Naive B cell (primary cell): ENCODE measurements at places on chromosomes 3 and 15. TPM values are rescaled to one million over a fixed set of nuclear protein-coding genes. Genes with fewer than 3 reads are reported as not detected.

- peaks cover 19% of the 10 kb centered on the region for H3K36me3 ChIP-seq
- H3K27ac ChIP-seq = peak overlapping the region; percentile 62
- no peak for DNase-seq
- no peak overlapping the region for H3K4me3 ChIP-seq
- no peaks in the 10 kb centered on the region for H3K27me3 ChIP-seq
- H3K4me1 ChIP-seq = no peaks in the 10 kb centered on the region
Observed at GRCh38 chr3:53303549-53303948, 43.8 kb downstream of the DCP1A start.

- no peaks in the 10 kb centered on the region for H3K36me3 ChIP-seq
- peaks cover 19% of the 10 kb centered on the region for H3K4me1 ChIP-seq
- H3K27me3 ChIP-seq = no peaks in the 10 kb centered on the region
- no peak overlapping the region for H3K27ac ChIP-seq
- no peak for DNase-seq
Observed at GRCh38 chr3:177642804-177643125, 445.5 kb upstream of the TBL1XR1 start.

DNA sequence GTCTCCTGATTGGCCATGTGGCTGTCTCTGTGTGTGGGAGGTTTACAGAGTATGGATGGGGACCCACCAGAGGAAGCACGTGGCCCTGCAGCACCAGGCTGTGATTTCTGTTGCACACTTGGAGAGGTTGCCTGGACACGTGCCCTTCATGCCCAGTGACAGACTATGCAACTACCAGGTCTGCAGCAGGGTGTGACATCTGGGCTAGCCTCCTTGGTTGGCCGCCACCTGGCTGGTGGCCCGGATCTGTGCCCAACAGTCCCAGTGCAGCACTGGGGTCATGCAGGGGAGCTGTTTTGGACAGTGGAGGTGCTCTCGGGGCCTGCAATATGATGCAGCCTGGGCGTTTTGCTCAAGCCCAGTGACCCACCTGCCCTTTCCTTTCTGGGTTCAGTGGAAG, 212.5 kb downstream of the UBE3A start:
- no peaks in the 10 kb centered on the region for H3K27me3 ChIP-seq
- no peak for DNase-seq
- no peaks in the 10 kb centered on the region for H3K36me3 ChIP-seq
- no peak overlapping the region for H3K27ac ChIP-seq

- H3K4me3 ChIP-seq = no peak overlapping the region
- H3K4me1 ChIP-seq = peaks cover 9% of the 10 kb centered on the region
- H3K27me3 ChIP-seq = no peaks in the 10 kb centered on the region
- no peak for DNase-seq
- H3K36me3 ChIP-seq = peaks cover 7% of the 10 kb centered on the region
Observed at GRCh38 chr3:158452334-158452733, 118.7 kb upstream of the MLF1 start.

DNA sequence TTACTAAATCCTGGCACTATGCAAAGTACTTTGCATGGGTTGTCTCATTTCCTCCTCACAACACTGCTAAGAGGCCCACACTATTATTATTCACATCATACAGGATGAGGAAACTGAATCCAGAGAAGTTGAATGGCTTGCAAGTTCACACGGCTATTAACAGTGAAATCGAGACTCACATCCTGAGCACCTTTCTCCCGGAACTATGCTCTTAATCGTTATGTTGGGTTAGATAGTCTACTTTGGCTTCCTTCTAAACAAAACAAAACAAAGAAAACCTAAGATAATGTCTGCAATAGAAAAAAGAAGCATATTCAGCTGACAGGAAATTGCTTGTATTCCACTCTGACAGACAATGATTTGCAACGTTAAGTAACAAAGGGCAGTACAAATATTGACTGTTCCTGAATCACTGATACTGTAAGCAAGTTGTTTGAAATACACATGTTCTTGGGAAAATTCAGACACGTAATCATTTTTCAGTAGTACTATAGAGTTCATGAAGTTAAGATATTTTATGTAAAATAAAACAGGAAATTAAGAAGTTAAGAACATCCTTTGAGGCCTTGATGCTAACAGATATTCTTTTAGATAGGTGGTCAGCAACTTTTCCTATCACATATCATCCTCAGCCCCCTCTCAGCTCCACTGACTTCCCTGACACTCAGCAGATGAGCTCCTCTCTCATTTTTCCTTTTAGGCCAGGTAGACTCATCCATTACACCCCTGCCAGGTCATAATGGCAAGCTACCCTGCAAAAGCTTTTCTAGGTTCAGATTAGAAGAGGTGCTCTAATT, 40.7 kb downstream of the C2CD4B start:
- H3K27ac ChIP-seq = no peak overlapping the region
- H3K36me3 ChIP-seq = no peaks in the 10 kb centered on the region
- H3K4me1 ChIP-seq = no peaks in the 10 kb centered on the region
- no peak overlapping the region for H3K4me3 ChIP-seq
- H3K27me3 ChIP-seq = no peaks in the 10 kb centered on the region
- no peak for DNase-seq

GRCh38 chr3:171000281-171000680, 26.2 kb downstream of the SLC2A2 start:
- no peak for DNase-seq
- H3K36me3 ChIP-seq = no peaks in the 10 kb centered on the region
- H3K4me3 ChIP-seq = no peak overlapping the region
- no peak overlapping the region for H3K27ac ChIP-seq
- no peaks in the 10 kb centered on the region for H3K4me1 ChIP-seq

- H3K27me3 ChIP-seq = no peaks in the 10 kb centered on the region
- peaks cover 8% of the 10 kb centered on the region for H3K4me1 ChIP-seq
- H3K4me3 ChIP-seq = no peak overlapping the region
- DNase-seq = no peak
Observed at GRCh38 chr3:102125197-102125993, 276.1 kb downstream of the NFKBIZ start.

- DNase-seq = no peak
- no peak overlapping the region for H3K4me3 ChIP-seq
- no peaks in the 10 kb centered on the region for H3K36me3 ChIP-seq
- H3K27me3 ChIP-seq = no peaks in the 10 kb centered on the region
Observed at GRCh38 chr15:90165659-90166489, 35.3 kb upstream of the SEMA4B start.

- no peak overlapping the region for H3K27ac ChIP-seq
- no peak overlapping the region for H3K4me3 ChIP-seq
- H3K36me3 ChIP-seq = peaks cover 23% of the 10 kb centered on the region
- no peak for DNase-seq
Observed at GRCh38 chr3:53888232-53888631, 3.4 kb downstream of the SELENOK start.

- H3K27me3 ChIP-seq = peaks cover 16% of the 10 kb centered on the region
- H3K36me3 ChIP-seq = no peaks in the 10 kb centered on the region
- H3K27ac ChIP-seq = no peak overlapping the region
- no peak for DNase-seq
- no peaks in the 10 kb centered on the region for H3K4me1 ChIP-seq
- H3K4me3 ChIP-seq = no peak overlapping the region
Observed at GRCh38 chr3:149459491-149460059, 14.9 kb upstream of the TM4SF4 start.

- H3K27ac ChIP-seq = no peak overlapping the region
- no peaks in the 10 kb centered on the region for H3K4me1 ChIP-seq
- H3K36me3 ChIP-seq = no peaks in the 10 kb centered on the region
- DNase-seq = no peak
Observed at GRCh38 chr3:73681610-73682009, 56.9 kb upstream of the PDZRN3 start.

DNA sequence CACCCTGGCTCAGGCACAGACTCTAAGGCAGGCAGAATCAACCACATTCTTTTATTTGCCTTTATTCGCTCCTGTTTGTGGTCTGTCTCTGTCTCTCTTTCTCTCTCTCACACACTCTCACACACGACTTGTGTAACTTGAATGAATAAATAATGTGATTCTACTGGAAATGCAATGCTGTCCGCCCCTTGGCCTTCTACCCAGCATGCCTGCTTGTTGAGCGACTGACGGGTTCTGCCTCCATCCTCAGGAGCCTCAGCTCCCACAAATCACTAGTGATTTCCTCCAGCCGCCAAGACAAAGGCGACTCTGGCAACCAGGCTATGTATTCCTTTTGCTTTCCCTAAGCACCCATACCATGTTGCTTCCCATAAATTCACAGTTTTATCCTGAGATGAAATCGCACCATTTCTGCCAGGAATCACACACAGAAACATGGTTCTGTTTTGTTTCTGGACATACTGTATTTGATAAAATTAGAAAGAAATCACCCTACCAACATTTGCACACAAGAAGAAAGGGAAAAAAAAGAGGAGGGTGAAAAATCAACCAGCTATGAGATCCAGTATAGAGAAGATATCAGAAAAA, 460.8 kb downstream of the MAGI1 start:
- H3K36me3 ChIP-seq = no peaks in the 10 kb centered on the region
- H3K4me1 ChIP-seq = no peaks in the 10 kb centered on the region

GRCh38 chr3:36756269-36756668, 8.1 kb downstream of the DCLK3 start:
- no peak overlapping the region for H3K4me3 ChIP-seq
- DNase-seq = no peak
- H3K27me3 ChIP-seq = peaks cover 18% of the 10 kb centered on the region
- no peaks in the 10 kb centered on the region for H3K4me1 ChIP-seq
- no peaks in the 10 kb centered on the region for H3K36me3 ChIP-seq

DNA sequence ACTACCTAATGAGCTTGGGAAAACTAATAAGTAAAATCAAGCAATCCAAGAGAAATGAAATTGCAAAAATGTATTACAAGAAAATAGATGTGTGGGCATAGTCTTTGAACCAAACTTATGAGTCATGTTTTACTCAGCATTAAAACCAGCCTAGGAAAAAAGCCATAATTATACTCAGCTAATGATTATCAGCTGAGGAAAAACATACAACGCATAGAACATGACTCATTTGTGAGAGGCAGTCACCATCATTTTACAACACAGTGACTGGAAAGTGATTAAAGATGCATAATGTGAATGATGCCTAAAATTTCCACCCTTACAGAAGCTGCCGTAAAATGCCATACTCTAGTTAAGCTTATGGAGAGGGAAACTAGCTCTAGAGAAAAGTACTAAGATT, 238.0 kb upstream of the EOMES start:
- no peaks in the 10 kb centered on the region for H3K4me1 ChIP-seq
- no peak overlapping the region for H3K27ac ChIP-seq
- no peaks in the 10 kb centered on the region for H3K36me3 ChIP-seq
- no peak for DNase-seq
- H3K4me3 ChIP-seq = no peak overlapping the region
- H3K27me3 ChIP-seq = peaks cover 13% of the 10 kb centered on the region

- no peak overlapping the region for H3K4me3 ChIP-seq
- H3K36me3 ChIP-seq = peaks cover 7% of the 10 kb centered on the region
- DNase-seq = no peak
- H3K4me1 ChIP-seq = peaks cover 62% of the 10 kb centered on the region
Observed at GRCh38 chr3:43248185-43248583, 38.2 kb upstream of the SNRK start.

DNA sequence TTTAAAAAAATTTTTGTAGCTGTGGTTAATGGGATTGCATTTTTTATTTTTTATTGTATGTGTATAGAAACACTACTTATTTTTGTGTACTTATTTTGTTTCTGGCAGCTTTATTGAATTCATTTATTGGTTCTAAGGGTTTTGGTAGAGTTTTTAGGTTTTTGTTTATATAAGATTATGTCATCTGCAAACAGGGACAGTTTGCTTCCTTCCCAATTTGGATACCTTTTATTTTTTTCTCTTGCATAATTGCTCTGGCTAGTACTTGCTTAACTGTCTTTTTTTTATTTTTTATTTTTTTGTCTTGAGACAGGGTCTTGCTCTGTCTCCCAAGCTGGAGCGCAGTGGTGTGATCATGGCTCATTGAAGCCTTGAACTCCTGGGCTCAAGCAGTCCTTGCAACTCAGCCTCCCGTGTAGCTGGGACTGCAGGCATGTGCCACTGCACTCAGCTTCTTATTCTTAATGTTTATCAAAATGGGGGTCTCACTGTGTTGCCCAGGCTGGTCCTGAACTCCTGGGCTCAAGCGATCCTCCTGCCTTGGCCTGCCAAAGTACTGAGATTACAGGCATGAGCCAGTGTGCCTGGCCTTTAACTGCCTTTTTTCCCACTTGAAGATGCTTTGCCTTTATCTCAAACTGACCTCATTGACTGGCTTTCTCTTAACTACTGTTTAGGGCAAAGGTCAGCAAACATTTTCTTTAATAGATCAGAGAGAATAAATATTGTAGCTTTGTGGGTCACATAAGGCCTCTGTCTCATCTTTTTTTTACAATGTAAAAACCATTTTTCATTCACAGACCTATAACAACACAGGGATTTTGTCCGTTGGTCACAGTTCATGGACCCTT, 8.6 kb downstream of the TFG start:
- H3K4me1 ChIP-seq = peaks cover 37% of the 10 kb centered on the region
- H3K27me3 ChIP-seq = no peaks in the 10 kb centered on the region
- peaks cover 43% of the 10 kb centered on the region for H3K36me3 ChIP-seq
- H3K4me3 ChIP-seq = no peak overlapping the region
- DNase-seq = no peak
- no peak overlapping the region for H3K27ac ChIP-seq

DNA sequence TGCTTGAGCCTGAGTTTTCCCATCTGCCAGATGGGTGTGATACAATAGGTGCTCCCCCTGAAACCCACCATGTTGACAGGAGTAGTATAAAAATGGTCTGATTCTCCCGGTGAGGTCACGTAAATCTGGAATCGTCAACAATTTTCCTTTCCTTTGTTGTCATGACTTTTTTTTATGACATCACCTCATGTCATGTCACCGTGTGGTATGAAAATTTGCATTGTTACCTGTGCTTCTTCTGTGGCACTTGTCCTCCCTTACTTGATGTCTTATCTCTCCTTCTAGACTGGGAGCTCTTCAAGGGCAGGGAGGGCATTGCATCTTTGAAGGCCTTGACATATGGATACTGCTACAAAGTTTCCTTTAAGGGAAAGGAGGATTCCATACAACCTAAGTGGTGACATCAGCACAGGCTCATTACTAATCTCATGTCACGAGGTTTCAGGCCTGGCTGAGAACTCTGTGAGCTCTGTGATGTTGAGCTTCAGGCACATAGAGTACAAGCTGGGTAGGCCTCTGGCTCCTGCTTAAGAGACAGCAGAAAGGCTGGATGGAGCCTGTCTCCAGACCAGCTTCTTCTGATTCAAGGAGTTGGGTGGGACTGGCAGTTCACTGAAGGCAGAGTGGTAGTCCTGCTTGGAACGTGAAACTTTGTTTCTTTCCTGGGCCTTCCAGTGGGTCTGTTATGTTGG, 66.3 kb downstream of the LPP start:
- peaks cover 30% of the 10 kb centered on the region for H3K4me1 ChIP-seq
- no peak overlapping the region for H3K4me3 ChIP-seq
- no peaks in the 10 kb centered on the region for H3K27me3 ChIP-seq
- H3K27ac ChIP-seq = no peak overlapping the region

The EPHA3 gene
- polyA plus RNA-seq = not detected

The IL17RD gene
- polyA plus RNA-seq = not detected

The MESP2 gene
- not detected for polyA plus RNA-seq

The TMCO5A gene
- not detected for polyA plus RNA-seq

The TTLL13 gene
- not detected for polyA plus RNA-seq

The CAMK2N2 gene
- polyA plus RNA-seq = not detected
